NCI-H2029 treated with DMSO at 0.1 percent for 48 hours (cell line): ENCODE measurements at places on chromosomes 16 and 17.

DNA sequence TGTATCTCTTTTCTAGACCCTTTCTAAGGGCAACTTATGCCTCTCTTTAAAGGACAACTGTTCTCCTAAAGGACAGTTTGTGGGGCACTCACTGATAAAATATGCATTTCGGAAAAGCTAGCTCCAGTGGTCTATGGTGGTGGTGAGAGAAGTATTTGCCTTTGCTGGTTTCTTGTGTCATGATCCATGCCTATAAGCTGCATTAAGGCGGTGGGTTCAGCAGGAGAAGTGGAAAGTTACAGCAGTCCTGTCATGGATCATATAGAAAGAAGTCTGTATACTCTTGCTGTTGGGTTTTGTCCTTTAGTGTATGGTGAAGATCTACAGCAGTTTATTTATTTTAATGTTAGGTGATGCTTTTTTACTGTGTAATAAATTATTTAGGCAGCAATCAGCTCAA, 563.9 kb upstream of the PSMD7 start:
- no peak for DNase-seq

- no peak for DNase-seq
Observed at GRCh38 chr17:70776441-70776840, 607.1 kb downstream of the KCNJ2 start.

DNA sequence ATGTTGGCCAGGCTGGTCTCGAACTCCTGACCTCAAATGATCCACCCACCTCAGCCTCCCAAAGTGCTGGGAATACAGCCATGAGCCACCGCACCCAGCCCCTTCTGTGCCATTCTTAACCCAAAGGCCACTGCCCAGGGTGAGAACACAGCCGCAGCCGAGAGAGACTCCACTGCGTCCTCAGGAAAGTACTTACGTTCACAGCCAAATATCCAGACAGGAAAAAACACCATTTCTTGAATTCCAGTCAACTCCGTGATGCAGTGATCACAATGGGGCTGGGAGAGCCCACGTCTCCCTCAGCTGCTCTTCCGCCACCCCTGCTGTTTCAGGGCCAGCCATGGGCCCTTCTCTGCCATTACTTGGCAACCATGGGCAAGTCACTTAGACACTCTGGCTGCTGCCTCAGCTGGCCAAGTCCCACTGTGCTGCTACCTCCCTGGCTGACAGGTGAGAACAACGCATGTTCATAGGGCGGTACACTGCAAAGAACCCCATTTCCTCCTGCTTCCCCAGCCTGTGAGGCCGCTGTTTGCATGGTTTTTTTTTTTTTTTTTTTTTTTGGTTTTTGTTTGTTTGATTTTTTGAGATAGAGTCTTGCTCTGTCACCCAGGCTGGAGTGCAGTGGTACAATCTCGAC, 4.3 kb downstream of the CDIP1 start:
- no peak for DNase-seq

DNA sequence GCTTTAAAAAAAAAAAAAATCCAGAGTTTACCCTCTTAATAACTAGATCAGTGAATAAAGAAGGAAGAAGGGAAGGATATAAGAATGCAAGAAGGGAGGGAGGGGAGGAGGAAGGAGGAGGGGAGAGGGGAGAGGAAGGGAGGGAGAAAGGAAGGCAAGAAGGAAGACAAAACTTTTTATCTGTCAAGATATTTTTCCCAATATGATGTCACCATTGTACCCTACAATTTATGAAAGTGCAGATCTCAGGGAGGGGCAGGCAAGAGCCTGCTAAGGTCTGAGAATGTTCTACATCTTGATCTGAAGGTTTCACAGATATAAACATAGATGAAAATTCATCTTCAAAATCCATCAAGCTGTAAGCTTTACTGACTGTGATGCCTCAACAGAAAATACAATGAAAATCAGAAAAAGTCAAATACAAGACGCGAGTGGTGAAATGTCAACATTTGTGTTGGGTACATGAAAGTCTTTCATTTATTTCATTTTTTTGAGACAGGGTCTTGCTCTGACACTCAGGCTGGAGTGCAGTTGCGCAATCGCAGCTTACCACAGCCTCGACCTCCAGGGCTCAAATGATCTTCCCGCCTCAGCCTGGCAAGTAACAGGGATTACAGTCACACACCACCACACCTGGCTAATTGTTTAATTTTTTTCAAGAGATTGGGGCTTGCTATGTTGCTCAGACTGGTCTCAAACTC, 57.1 kb upstream of the EMP2 start:
- DNase-seq, result no peak

DNA sequence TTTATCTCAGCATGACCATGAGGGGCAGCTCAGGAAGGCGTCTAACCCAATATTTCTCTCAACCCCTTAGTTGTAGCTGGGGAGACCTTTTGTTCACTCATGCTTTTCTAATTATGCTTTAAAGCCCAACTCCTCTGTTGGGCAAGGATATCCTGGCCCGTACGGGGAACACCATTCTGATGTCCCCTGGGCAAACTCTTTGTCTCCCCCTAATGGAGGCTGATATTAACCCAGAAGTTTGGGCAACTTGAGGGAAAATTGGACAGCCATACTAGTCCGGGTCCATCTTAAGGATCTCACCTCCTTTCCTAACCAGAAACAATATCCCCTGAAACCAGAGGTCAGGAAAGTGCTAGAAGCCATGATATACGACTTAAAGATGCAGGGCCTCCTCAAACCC, 143.7 kb upstream of the COX10 start:
- no peak for DNase-seq

DNA sequence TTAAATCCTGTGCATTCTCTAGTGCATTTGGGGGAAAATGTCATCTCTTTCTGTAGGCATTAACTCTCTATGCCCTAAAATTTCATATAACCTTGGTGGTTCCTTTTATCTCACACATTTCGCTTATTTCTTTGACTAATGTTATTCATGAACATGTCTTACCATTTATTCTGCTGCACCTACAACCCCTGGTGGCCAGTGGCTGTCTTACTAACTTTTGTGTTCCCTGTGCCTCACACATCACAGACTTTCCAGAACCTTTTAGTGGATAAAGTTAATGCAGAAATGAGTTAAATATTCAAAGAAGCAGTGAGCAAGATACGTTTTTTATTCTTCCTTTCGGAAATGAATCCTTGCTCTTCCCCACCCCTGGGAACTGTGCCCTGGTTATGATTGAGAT, 111.9 kb downstream of the CDH13 start:
- no peak for DNase-seq

DNA sequence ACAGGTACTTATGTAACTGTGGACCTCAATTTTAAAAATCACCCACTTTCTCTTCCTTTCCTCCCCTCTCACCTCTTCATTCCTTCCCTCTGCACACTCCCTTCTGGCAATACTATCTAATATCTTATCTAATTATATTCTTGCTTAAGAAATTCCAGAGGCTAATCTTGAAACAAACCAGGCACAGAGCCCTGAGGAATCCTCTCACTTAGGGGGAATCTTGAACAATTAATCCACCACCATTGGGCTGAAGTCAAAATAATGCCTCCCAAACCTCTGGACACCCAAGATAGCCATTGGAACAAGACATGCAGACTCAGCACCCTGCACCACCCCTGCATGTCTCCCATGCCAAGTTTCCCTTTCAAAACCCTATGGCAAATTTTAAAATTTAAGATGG, 1.0 kb upstream of the KRTAP4-6 start:
- no peak for DNase-seq

DNA sequence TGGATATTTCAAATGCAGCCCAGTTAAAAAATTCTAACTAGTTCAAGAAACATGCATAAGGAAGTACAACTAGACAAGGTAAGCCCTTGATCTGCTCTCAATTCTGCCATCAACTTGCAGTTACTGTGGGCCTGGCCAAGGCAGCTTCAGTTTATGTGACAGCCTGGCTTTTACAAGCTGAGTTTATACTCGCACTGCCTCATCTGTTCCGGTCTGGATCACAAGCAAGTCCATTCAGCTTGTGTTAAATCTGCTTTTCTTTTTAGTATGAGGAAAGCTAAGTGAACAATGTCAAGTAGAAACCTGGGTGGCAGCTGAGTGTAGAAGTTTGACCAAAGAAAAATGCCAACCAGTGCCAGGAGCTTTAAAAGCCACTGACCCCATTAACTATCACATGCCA, 76.6 kb upstream of the CORO6 start:
- DNase-seq, result no peak

DNA sequence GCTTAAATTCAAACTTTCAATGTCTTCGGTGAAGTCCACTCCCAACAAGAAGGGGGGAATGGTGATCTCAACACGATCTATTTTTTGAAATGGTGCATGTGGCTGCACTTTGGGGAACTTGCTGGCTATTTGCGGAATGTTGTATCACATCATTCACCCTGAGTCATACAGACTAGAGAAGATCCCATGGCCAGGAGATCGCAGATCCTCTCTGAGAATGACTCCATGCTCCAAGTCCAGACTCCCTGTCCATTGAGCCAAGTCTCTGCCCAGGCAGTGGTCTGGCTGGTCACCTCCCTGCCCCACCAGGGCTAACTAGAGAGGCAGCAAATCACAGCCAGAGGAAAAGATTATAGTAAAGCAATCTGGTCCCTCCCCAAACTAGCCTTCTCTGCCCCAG, 120.6 kb downstream of the XYLT1 start:
- DNase-seq, result no peak

DNA sequence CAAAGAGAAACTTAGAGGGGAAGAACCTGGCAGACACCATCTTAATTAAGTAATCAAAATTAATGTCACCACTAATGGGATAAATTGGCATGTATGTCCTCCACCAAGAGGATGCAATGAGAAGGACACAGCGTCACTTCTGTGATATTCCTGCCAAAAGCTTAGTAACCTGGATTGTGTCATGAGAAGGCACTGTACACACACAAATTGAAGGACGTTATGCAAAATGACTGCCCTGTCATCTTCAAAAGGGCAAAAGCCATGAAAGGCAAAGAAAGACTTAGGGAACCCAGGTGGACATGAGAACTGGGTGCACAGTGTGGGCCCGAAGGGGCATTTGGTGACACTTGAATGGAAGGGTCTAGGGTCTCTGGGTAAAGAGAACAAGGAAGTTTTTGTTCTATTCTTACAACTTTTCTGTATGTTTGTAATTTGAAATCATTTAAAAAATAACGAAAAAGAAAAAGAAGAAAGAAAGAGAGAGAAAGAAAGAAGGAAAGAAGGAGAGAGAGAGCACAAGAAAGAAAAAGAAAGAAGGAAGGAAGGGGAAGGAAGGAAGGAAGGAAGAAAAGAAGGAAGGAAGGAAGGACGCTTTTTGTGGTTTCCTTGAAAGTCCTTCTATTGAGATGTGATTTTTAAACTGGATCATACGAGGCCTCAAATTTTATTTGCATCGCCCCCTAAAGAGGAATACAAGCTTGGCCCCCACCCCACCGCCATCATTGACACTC, 4.0 kb upstream of the APOH start:
- DNase-seq, result no peak

DNA sequence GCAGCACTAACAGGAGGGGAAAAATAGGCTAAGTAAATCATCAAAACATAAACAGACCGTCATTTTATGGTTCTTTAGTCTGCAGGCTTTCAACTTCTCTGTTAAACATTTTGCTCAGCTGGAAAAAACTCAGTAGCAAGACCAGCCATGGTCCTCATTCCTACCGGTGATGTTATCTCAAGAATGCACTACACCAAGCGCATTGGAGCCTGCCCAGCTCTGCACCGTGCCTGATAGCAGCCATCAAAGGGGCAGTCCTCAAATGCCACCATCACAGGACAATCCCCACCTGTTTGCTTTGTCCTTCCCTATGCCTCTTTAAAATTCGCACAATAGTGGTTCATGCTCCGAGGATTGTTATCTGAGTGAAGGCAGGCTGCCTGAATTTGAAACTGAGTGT, 181.5 kb upstream of the MON1B start:
- no peak for DNase-seq

- DNase-seq, result no peak
Observed at GRCh38 chr16:566475-567372, at the start of gene NHLRC4. TSS of gene NHLRC4 (plus strand) at chr16:567005. CDS start at chr16:568048, 1,043 bp downstream.
